AG04450 (cell line): ENCODE measurements at places on chromosomes 5 and 9.

- DNase-seq: no peak
Measured at GRCh38 chr5:86679949-86680348, 62.2 kb downstream of the COX7C start.

DNA sequence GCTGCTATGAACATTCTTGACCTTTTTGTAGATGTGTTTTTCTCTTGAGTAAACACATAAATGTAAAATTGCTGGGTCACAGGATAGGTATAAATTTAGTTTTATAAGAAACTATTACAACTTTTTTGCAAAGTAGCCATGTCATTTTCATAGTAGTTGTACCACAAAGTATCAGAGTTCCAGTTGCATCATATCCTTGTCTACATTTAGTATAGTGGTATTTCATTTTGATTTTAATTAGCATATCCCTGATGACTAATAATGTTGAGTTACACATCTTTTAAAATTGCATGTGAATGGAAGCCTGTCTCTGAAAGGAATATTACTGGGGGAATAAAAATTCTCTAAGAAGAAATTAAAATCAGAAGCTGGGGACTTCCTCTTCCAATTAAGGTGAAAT lies 85.4 kb downstream of the TMEM161B start:
- no peak for DNase-seq

- no peak for DNase-seq
Measured at GRCh38 chr9:121709798-121710197, 58.4 kb downstream of the DAB2IP start.

GRCh38 chr5:167296066-167296465 lies 995.4 kb upstream of the WWC1 start:
- DNase-seq: no peak

DNA sequence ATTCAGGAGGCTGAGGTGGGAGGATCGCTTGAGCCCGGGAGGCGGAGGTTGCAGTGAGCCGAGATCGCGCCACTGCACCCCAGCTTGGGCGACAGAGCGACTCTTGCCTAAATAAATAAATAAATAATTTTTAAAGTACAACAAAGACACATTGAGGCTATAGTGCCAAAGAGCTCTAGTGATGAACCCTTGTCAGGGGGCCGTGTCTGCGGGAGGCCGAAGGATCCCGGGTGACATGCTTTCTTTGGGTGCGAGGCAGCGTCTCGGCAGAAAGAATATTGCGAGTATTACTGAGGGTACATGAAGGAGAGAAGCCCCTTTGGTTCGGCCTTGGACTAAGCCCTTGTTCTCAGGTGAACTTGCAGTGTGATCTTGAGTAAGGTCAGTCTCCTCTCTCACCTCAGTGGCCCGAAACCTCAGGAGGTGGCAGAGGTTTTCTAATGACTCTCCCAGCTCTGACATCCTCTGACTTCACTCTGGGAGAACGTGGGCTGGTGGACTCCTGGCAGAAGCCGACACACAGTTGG lies 397 bp upstream of the RECK start:
- DNase-seq: no peak

DNA sequence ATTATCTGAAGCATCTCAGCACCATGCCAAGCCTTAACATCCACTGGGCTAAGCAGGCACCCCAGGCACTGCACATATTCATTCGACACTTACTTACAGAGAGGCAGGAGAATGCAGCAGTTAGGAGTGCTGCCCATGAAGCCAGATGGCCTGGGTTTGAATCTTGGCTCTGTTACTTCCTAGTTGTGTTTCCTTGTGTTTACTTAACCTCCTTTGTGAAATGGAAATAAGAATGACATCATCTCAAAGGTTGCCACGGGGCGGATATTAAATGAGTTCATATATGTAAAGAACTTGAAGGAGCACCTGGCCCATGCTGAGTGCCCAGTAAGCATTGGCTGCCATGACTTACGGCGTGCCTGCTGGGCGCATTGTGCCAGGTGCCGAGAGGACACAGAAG lies 565.2 kb downstream of the CDK5RAP2 start:
- no peak for DNase-seq

GRCh38 chr5:68172314-68172713 lies 43.2 kb upstream of the PIK3R1 start:
- no peak for DNase-seq
